Activated CD4-positive, alpha-beta memory T cell treated with anti-CD3 and anti-CD28 coated beads for 36 hours (primary cell): ENCODE measurements at places on chromosomes 3 and 15.

DNA sequence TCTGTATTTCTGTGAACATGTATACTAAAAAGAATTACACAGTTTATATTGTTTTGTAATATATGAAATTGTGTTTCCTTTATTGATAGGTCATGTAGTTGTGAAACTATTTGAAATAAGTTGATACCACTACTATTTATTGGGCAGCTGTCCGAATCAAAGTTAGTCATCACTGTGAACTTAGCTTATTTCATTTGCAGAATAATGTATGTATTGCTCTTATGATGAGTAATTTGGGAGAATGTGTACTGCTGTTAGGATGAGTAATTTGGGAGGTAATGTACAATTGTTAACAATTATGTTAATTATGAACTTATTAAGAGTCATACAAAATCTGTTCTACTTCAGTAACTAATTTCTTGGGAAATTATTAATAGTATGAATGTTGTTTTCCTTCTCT, 22.2 kb downstream of the FXR1 start:
- no peak for DNase-seq

GRCh38 chr15:36221992-36222391, 357.4 kb upstream of the CDIN1 start:
- no peak for DNase-seq

GRCh38 chr15:70815604-70816003, 38.4 kb downstream of the LARP6 start:
- DNase-seq = no peak

- DNase-seq = no peak
These were observed 102.4 kb upstream of the HACD2 start for GRCh38 chr3:123687286-123687685.

GRCh38 chr15:95953032-95953431, 377.5 kb upstream of the NR2F2 start:
- no peak for DNase-seq

DNA sequence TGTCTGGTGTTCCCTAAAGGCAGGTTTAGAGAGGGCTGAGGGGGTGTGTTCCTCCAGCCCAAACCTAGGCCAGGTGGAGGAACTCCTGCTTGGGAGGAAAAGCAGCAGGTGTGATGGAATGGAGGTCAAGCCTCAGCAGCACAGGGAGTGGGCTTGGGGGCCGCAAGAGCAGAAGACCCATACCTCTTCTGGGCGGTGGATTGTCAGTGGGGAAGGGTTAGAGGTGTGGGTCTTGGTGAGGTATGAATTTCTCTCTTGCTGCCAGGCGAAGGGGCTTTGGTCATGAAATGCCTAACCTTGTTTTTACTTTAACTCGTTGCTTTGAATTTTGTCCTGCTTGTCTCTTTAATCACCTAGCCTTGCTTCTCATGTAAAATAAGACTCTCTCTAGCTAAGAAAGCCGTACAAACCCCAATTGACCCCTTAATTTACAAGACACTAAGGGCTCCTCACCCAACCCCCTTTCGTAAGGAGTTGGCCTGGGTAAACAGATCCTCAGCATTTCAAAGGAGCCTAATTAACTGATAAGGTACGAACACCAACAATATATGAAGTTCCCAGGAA, 38.9 kb downstream of the DHX30 start:
- no peak for DNase-seq

DNA sequence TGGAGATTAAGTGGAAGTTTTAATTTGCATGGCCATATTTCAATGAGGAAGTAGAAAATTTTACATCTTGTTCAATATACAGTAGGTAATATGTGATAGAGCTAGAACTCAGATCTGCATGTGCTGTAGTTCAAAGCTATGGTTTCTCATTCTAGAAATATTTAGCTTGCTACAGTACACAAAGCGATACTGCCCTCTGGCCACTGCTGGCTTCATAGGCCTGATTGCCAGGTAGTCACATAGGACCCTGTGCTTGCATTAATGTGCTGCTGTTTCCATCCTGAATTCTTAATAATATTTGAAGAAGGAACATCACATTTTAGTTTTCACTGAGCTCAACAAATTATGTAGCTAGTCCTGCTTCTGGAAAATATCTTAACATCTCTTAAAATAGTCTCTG, 87.0 kb downstream of the PLSCR2 start:
- DNase-seq = no peak

GRCh38 chr3:36397841-36398240, 17.5 kb downstream of the STAC start:
- no peak for DNase-seq

GRCh38 chr3:141507392-141508066, 20.7 kb downstream of the RASA2 start:
- DNase-seq = no peak

DNA sequence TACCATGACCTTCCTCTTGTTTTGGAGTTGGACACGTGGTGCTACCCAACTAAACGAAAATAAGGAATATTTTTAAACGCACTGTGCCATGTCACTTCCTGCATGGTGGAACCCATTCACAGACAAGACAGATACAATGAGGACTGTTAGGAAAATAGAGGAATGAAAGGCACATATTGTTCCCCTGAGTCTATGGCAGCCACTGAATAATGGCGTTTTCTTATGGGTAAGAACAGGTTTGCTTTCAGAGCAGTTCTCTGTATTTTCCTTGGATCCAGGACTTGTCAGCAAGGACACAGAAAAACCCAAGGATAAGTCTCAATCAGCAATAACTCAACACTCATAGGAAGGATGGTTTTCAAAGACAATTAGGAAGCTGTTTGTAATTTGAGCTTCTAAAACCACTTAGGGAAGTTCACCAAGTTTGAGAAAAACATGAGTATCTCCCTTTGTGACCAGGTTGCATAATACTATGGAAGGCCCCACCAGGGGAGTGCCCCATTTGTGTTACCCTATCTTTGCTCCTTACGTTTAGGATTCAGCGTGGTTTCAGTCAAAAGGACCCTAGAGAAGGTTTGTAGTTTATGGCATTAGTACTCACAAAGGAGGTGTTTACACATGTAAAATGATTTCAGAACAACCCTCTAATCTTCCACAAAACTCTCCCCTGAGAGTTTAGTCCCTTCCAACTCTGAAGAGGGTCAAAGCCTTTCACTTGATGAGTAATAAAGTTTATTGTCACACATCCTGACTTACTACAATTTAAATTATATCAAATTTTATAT, 487.2 kb upstream of the ATP11B start:
- DNase-seq = no peak

- DNase-seq = no peak
These were observed 105.3 kb upstream of the RNU6-1 start for GRCh38 chr15:67945131-67945530.

GRCh38 chr3:172687501-172687900, 23.4 kb downstream of the NCEH1 start:
- DNase-seq = no peak

DNA sequence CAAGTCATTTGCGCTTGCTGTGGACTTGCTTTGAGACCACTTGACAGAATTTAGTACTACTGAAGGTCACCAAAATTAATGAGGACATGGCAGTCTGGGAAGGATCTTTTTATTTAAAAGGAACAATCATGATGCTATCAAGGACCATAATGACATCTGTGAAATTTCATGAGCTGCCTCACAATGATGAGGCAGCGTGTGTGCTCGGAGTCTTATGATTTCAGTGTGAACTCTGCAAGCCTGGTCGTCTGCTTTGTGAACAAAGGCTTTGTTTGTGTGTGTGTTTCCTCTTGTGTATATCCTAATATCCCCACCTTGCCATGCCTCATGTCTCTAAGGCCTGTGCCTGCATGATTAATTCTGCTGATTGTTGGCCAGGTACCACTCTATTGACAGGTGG, 46.7 kb downstream of the RAD54L2 start:
- DNase-seq = no peak

- peak; percentile 54 for DNase-seq
These were observed 257.9 kb downstream of the UACA start for GRCh38 chr15:70505411-70505919.

- no peak for DNase-seq
These were observed 144.0 kb downstream of the GREM1 start for GRCh38 chr15:32861761-32862160.

DNA sequence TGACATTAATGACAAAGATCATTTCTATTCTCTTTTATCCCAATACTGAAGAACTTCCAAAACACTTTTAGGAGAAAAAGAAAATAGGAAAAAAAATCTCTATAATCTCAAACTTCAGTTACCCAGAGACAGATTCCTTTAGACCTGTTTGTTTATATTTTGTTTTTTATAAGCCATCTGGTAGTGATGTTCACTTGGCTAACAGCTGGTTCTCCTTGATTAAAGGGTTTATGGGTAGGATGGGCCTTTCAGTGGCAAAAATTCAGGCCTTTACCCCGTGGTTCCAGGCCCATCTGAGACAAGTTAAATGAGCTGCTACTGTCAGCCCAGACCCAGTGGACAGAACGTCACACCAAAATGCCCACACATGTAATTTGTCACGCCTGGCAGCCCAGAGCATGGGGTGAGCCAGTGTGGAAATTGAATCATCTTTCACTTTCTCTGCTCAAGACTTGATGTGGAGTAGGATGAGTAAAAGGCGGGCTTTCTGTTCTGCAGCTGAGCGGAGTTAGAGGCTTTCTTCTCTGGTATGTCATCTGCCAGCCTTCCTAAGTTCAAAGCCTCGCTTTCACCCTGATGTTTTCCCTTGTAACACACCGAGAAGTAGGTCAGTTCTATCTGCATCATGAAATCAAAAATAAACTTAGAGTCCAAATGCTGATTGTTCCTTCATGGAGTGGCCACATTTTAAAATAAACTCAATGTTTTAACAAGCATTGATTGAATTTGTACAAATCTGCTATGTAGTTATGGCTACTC, 62.5 kb upstream of the SKOR1 start:
- peak; percentile 77 for DNase-seq

DNA sequence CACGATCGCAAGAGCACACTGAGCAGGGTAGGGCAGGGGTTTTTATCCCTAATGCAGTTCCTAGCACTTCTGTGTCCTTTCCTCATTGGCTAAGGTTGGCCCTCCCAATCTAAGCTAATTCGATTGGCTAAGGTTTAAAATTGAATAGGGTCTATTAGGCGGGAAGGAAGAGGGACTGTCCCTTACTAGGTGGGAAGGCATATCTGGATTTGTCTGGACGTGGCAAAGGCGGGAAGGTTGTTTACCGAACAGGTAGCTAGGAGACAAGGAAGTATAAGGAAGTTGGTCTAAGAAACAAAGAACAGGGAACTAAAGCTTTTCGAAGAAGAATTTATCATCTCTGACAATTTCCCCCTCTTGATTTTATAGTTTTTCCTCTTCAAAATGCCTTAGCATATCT, 24.8 kb upstream of the ATG7 start:
- no peak for DNase-seq

GRCh38 chr3:13569641-13570390, 20.9 kb downstream of the FBLN2 start:
- no peak for DNase-seq

- DNase-seq = no peak
These were observed 71.1 kb downstream of the CHSY1 start for GRCh38 chr15:101180620-101181307.

GRCh38 chr3:62128051-62128450, 245.3 kb downstream of the FEZF2 start:
- DNase-seq = no peak

DNA sequence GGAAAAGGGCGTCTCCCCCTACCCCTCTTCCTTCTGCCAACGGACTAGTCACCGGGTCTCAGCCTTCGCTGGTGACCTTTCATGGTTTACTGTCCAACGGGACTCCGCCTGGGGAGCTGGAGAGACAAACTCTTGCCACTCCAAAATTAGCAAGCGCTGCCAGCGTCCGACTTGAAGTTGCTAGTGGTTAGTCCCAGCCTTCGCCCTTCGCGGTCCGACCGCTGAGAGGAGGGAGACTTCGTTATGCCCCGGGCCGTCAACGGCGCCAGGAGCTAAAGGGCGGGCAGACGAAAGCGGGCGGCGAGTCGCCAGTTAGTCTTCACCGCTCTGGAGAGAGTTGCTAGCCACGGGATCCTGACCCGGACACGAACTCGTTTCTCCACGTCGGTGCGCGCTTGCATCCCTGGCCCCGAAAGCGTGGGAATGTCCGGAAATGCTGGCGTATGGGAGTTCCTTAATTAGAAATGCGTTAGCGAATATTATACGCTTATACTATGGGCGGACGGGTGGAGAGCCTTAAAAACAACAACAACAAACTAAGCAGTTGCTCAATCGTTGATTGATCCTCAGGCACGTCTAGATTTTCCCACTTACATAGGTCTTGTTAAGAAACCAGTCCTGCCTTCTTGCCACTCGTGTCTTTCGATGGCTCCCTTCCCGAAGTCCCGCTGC, 716 bp downstream of the SMC4 start:
- DNase-seq = peak; percentile 46

GRCh38 chr3:49876567-49876966, 6.9 kb upstream of the CAMKV start:
- DNase-seq = no peak

DNA sequence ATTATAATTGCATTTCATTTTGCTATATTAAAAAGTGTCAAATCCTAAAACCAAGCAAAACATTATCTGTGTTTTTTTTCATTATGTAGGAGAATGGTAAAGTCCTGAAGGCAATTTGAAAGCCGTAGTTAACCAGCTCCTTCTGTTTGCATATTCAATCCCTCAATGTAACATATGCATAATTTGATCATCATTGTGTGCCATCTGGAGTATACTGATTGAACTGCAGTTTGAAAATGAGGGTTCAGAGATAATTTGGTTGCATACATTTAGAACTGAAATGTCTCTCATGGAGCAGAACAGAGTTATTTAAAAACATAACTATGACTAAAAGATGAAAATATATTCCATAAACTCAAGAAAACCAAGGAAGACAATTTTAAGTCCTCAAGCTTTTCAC, 518.6 kb downstream of the GBE1 start:
- DNase-seq = no peak

- DNase-seq = no peak
These were observed 72.7 kb upstream of the LRRN1 start for GRCh38 chr3:3726549-3726948.
